Esophagus squamous epithelium (tissue), 5 donors: ENCODE measurements at places on chromosomes 16 and 17.

- no peak for DNase-seq
Observed at GRCh38 chr16:68548947-68549346, 9.9 kb downstream of the ZFP90 start.

- DNase-seq: no peak
Observed at GRCh38 chr17:3798273-3799180, 2.5 kb downstream of the ITGAE start.

- DNase-seq: no peak
Observed at GRCh38 chr17:19886116-19886515, 18.4 kb upstream of the ULK2 start.

GRCh38 chr17:50603340-50603739 lies 31.3 kb upstream of the ABCC3 start:
- no peak for DNase-seq

GRCh38 chr16:23385441-23385840 lies 67.5 kb downstream of the COG7 start:
- DNase-seq: no peak

DNA sequence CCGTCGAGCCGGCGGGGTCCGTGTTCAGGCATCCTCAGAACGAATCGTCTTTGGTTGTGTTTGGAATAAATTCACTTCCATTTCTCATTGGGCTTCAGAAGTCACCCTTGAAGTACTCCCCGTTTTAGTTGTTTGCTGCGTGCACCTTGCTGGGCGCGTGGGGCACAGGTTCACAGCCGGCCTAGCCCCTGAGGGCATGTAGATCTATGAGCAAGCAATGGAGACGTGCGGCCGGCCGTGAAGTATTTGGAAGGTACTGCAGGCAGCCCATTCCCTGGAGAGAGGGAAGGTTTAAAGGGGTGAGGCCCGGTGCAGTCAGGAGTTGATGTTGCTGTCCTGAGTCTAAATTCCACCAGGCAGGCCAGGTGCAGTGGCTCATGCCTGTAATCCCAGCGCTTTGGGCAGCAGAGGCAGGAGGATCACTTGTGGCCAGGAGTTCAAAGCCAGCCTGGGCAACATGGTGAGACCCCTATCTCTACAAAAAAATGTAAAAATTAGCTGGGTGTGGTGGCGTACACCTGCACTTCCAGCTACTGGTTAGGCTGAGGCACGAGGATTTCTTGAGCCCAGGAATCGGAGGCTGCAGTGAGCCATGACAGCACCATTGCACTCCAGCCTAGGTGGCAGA lies 714 bp downstream of the ACSF3 start:
- DNase-seq: no peak

DNA sequence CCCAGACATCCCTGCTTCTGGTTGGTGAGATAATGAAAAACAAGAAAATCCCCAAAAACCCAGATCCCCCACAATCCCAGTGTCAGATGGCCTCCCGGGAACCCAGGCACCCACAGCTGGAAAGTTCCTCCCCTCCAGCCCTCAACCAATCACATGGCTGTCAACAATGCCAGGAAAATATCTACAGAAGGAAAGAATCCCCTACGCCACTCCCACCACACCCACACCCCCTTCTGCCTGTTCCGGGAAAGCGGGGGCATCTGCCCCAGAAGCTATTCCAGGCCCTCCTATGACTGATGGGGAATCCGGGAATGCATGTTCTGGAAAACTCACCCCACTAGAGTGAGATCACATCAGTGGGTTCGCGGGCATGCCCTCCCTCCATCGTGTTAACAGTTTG lies 1.8 kb downstream of the TMEM95 start:
- DNase-seq: no peak

DNA sequence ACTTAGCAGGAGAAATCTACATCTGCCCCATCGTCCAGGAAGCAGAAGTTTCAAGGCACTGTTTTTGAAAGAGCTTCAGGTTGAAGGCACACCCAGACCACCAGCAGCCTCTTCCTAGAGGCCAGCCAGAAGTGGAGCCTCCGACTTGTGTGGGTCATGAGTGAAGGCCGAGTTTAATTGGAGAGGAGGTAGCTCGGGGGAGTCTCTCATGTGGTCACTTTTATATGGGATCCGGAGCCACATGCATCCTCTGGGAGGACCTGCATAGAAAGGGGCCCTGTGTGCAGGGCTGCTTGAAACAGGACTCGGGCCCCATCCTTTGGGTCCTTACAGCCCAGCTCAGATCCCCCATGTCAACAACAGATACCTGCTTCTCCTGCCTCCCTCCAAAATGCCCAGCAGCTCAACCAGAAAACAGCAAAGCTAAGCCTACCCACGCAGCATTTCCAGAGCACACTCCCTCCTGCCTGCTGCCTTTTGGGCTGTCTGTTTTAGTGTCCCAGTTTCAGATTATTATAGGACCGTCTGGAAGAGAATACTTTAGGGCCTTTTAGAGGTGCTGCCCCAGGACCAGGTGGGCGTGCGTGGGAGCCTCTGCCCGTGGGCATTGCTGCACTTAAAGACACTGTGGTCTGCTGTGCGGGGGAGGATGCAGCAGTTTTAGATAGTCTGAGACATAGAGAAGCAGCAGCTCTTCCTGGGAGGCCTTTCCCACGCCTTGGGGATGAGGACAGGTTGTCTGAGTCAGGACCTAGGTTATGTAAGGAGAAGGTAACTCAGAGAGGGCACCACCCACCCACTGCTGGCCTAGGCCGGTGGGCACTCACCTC lies 29.5 kb downstream of the MPRIP start:
- DNase-seq: no peak

DNA sequence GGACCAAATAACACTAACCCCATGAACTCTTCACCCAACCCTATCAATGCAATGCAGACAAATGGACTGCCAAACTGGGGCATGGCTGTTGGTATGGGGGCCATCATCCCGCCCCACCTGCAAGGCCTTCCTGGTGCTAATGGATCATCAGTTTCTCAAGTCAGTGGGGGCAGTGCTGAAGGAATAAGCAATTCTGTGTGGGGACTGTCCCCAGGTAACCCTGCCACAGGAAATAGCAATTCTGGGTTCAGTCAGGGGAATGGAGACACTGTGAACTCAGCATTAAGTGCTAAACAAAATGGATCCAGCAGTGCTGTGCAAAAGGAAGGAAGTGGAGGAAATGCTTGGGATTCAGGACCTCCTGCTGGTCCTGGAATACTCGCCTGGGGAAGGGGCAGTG lies 78.9 kb downstream of the TMC6 start:
- DNase-seq: no peak

DNA sequence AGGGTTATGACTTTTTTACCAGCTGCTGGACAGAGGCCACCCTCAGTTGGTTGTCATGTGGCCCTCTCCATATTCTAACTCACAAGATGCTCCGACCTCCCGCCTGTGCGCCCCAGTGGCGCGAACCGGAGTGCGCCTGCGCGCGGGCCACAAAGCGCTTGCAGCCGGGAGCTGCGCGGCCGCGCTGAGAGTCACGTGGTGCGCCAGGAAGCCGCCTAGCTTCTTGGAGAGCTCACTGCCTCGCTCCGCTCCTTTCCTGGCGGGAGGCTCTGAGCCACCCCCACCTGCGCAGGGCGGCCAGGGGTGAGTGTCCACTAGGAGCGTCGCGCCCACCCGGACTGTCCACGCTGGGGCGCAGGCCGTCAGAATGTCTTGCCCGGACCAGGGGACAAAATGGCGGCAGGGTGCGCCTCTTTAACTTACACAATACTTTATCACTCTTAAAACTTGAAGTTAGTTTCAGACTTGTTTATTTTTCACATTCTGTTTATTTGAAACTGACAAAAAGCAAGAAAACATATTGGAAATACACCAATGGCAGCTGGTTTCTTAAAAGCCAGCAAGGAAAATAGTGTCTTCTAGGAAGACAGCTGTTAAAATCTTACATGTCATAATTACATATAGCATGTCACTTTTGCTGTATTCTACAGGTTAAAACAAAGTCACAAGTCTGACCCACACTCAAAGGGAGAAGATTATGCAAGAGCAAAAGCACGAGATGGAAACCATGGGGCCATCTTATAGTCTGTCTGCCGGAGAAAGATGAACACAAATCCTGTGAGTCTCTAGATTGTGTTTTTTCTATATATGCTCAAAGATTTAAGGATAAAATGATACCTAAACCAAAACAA lies 357.9 kb downstream of the CNTNAP4 start:
- DNase-seq: no peak
